ENCODE measurements at places on chromosomes 6 and 20. TPM values are rescaled to one million over a fixed set of nuclear protein-coding genes. Genes with fewer than 3 reads are reported as not detected.

DNA sequence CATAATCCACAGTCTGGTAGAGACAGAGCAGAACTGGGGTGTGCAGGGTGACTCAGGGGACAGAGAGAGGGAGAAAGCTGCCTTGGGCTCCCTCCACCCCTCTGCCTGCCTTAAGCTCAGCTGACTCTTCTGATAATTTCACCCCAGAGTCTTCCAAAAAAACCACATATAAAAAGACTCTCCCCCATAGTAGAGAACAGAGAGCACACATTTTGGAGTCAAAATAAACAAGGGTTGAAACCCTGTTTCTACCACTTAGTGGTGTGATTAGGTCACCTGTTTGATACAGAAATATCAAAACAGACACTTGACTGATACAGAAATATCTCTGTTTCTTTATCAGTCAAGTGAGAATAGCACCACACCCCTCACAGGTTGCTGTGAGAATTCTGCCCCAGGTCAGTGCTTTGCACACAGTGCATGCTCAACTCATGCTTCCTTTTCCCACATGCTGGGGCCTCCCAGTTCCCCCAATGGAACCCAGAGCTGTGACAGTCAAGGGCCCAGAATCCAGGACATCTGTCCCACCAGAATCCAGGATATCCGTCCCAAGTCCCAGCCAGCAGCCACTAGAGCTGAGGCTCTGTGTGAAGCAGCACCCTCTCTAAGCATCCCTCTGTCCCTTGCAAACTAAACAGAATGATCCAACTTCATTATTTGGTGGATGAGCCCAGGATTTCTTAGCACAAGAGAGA lies 1.2 kb downstream of the TREML2 start:
- no peak for DNase-seq

DNA sequence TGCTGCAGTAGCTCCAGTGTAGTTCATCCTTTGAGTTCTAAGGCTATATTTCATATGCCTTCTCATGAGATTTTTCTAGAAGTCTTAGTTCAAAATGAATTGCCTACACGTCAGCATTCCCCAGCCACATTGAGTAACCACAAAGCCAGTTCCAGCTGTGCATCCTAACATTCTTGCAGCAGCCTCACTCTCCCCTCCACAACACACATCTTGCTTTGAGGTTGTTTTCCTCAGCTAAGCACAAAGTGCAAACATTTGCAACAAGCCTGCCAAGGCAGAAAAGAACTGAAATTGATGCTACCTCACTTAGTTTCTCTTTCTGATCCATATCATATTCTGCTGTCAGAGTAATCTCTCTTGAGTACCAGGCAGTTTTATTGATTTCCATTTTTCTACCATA lies 160.7 kb upstream of the KCNQ5 start:
- DNase-seq = no peak

- no peak for DNase-seq
These were observed 207.1 kb upstream of the POU3F2 start for GRCh38 chr6:98627129-98627775.

GRCh38 chr20:20593447-20594170 lies 118.8 kb downstream of the RALGAPA2 start:
- no peak for DNase-seq

- no peak for DNase-seq
These were observed 21.9 kb downstream of the CCN2 start for GRCh38 chr6:131929264-131929663.

DNA sequence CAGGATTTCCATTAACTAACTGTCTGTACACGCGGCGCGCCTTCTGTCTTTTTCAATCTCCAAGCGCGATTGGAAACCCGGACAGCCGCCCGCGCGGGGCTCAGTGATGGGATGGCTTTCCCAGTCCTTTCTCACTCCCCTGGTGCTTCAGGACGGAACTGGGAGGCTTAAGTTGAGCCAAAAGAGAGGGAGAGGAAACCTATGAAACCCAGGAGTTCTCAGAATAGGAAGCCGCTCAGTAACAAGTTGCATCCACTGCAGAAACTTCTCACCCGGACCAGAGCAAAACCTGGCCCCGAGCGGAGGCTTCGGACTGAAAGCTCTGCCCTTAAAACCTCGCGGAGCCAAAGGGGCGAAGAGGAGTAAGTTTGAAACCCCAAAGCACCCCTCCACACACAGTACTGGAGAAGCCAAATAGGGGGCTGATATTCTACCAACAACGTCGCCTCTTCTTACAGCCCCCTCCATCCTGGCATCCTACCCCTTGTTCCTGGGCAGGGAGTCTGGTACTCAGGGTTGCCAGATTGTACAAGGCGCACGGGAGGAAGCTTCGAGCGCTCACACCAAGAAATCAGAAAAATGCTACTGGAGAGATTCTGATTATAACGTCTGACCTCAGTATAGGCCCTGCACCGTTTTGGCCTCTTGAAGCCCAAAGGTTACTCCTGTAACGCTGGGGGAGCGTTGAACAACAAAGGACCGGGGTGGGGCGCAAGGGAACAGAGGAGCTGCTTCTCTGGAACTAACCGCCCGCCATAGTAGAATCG lies 906 bp upstream of the COL12A1 start:
- DNase-seq = peak; percentile 56

DNA sequence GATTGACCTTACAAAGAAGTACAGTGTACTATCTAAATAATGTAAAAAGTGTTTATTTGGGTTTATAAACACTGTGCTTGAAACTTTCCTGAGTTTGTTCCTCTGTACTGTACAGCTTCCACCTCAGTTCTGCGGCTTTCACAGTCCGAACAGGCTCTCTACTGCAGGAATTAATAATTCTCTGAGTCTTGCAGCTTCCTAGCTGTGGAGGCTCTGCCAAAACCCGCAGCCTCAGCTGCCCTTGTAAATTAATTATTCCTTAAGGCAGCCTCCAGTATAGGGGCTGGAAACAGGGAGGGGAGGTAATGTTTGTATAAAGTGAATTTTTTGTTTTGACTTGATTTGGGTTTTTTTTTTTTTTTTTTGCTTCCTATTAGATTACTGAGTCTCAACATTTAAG lies 19.2 kb downstream of the TSPYL4 start:
- DNase-seq = no peak

- no peak for DNase-seq
These were observed 25.6 kb upstream of the NOX3 start for GRCh38 chr6:155481215-155481614.

DNA sequence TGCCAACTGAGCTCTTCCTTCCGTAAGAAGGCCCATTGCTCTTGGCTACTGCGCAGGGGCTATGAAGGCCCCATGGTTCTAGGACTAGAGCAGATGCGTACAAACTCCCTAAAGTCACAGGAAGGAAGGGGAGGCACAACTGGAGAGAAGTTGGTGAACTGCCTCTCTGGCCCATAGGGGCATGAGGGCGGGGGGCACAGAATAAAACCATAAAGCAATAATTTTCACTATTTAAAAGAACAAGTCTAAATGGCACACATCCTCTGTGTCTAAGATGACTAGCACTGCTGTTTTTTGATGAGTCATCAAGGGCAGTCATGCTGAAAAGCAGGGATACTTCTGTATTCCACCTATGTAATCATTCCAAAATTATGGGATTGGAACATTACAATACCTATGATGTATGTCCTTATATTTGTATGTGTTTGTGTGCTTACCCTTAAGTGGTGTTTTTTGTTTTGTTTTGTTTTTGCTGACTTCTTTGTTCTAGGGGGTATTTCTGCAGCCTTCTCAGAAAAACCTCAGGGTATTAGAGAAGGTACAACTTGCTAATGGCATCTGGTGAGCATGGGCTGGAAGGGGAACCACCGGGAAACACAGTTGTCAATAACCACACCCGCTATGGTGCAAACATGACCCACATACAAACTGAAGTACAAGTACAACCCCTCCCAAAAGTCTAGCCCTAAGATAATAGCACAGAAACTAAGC lies 36.9 kb downstream of the B4GALT5 start:
- DNase-seq = no peak

DNA sequence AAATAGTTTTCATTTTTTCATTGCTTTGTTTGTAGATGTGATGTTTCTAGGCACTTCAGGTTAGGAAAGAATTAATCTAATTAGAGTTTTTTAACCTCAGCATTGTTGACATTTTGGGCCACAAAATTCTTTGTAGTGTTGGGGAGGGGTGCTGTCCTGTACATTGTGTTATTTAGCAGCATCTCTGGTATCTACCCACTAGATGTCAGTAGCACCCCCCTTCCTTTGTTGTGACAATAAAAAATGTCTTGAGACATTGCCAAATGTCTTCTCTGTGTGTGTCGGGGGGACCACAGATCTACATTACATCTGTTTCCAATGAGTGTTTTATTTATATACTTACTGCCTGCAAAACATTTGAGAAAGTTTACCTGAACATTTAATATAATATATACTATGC lies 45.6 kb downstream of the EYA4 start:
- no peak for DNase-seq

GRCh38 chr20:4445784-4446183 lies 275.9 kb upstream of the PRND start:
- no peak for DNase-seq

SEMG2 gene
- not detected for total RNA-seq

COL12A1 gene
- total RNA-seq = 210 TPM

MAN1A1 gene
- 55.5 TPM for total RNA-seq

RAET1L gene
- total RNA-seq = not detected

CEP85L gene
- total RNA-seq = 65.3 TPM

DNA sequence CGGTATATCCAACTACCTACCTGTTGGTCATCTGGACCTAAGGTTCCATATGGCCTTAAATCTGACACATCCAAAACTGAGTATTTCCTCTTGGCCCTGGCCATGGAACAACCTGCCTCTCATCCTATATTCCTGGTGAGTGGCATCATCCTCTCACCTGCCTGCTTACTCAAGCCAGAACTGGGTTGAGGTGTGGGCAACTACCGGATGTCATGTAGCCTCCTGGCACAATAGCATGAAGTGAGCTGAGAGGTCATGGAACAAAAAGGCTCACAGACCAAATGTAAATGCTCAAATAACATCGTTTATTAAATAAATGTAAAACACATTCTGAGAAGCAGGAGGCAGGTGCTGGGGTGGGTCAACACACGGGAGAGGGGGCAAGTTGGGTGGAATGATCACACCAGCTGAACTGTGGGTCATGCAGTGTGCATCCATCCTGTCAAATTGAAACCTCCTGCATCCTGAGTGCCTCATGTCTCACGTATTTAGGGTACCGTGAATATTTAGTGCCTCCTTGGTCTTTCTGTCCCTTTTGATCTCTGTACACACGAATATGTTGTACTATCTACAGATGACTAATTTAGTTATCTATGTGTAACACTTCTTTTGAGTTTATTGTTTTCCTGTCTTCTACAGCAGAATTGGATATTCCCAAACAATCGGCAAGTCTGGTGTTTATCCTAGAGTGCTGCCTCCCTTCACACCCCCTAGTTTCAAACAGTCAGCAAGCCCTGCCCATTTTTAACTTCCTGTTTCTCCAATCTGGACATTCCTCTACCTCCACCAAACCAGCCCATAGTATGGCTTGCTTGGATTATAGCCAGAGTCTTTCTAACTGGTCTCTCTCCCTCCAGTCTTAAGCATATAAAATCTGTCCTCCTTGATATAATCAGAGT lies 7.9 kb upstream of the POU5F1 start:
- no peak for DNase-seq

PSORS1C2 gene
- not detected for total RNA-seq

C20orf204 gene
- 0.26 TPM for total RNA-seq

SLC17A9 gene
- total RNA-seq = not detected

KCNG1 gene
- total RNA-seq = 109 TPM

All from uterus (tissue), 4 donors.